Naive thymus-derived CD4-positive, alpha-beta T cell (primary cell): ENCODE measurements at places on chromosomes 2 and 18.

- H3K4me3 ChIP-seq = no peak overlapping the region
These were observed 222.7 kb upstream of the ITGA4 start for GRCh38 chr2:181234487-181234891.

GRCh38 chr2:68098291-68098797, 35.5 kb upstream of the C1D start:
- no peak overlapping the region for H3K4me3 ChIP-seq
- no peaks in the 10 kb centered on the region for H3K36me3 ChIP-seq
- H3K4me1 ChIP-seq = no peaks in the 10 kb centered on the region
- DNase-seq = no peak

DNA sequence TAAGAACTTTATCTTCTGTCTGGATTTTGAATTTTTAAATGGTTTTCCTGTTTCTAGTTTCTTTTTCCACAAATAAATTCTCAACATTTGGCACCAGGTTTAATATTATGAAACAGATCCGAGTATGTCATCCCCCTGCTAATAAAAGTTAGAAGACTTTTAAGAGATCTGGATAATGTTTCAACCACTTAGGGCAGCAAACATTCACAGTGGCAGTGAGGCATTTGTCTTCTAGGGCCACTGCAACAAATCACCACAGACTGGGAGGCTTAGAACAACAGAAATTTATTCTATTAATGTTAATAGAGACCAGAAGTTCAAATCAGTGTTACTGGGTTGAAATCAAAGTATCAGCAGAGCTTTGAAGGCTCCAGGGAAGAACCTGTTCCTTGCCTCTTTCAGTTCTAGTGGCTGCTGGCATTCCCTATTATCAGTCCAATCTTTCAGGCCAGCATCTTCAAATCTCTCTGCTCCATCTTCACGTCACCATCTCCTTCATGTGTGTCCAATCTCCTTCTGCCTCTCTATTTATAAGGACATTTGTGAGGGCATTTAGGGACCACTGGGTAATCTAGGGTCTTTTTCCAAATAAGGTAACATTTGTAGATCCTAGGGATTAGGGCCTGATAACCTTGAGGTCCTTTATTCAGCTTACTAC, 23.4 kb downstream of the ACSL3 start:
- H3K4me1 ChIP-seq = no peaks in the 10 kb centered on the region
- no peaks in the 10 kb centered on the region for H3K36me3 ChIP-seq
- H3K27me3 ChIP-seq = no peaks in the 10 kb centered on the region
- no peak for DNase-seq

- DNase-seq = no peak
- no peaks in the 10 kb centered on the region for H3K36me3 ChIP-seq
- H3K27ac ChIP-seq = no peak overlapping the region
These were observed 146.6 kb upstream of the OTOS start for GRCh38 chr2:240287011-240287410.

GRCh38 chr2:19731037-19731436, 170.7 kb downstream of the TTC32 start:
- H3K4me1 ChIP-seq = no peaks in the 10 kb centered on the region
- DNase-seq = no peak
- H3K4me3 ChIP-seq = no peak overlapping the region
- H3K36me3 ChIP-seq = no peaks in the 10 kb centered on the region

DNA sequence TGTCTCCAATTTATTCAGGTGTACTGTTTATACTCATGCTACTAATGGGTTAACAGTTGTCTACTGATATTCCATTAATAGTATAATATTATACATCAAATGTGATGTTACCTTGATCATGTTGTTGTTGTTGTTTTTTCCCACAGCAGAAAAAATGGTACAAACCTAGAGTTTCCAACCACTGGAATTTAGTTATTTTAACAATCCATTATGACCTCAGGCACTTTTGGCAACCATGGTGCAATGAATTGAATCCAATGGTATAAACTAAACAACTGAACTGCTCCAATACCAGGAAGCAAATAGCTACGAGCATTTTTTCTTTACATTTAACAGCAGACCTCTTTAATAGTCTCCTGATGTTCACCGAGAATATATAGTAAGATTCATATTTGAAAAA, 31.0 kb upstream of the C2orf66 start:
- H3K36me3 ChIP-seq = no peaks in the 10 kb centered on the region
- H3K4me1 ChIP-seq = no peaks in the 10 kb centered on the region

GRCh38 chr2:234996941-234997270, 45.1 kb downstream of the SH3BP4 start:
- H3K4me3 ChIP-seq = no peak overlapping the region
- H3K27ac ChIP-seq = no peak overlapping the region
- no peaks in the 10 kb centered on the region for H3K36me3 ChIP-seq
- H3K27me3 ChIP-seq = no peaks in the 10 kb centered on the region
- no peaks in the 10 kb centered on the region for H3K4me1 ChIP-seq
- no peak for DNase-seq

DNA sequence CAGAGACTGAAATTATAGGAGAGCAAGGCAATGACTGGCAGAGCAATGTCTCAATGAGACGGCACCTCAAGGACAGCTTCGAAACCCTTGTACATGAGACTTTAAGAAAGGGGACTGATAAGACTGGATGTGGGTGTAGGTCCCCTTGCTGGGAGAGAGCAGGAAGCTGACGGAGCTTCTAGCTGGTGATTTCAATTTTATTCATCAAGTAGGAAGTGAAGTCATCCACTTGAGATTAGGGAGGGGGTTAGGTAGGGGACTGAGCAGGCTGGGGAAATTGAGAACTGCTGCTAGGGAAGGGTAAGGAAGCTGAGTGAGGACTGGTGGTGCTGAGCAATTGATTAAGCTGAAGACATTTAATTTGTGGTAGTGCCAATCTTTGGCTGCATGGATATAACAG, 99.5 kb upstream of the ITGB6 start:
- no peak for DNase-seq
- H3K27me3 ChIP-seq = no peaks in the 10 kb centered on the region
- peaks cover 5% of the 10 kb centered on the region for H3K36me3 ChIP-seq
- H3K4me3 ChIP-seq = no peak overlapping the region
- peaks cover 32% of the 10 kb centered on the region for H3K4me1 ChIP-seq
- H3K27ac ChIP-seq = no peak overlapping the region

GRCh38 chr18:63585988-63586387, 1.2 kb upstream of the SERPINB13 start:
- no peaks in the 10 kb centered on the region for H3K4me1 ChIP-seq
- H3K27me3 ChIP-seq = no peaks in the 10 kb centered on the region
- H3K36me3 ChIP-seq = no peaks in the 10 kb centered on the region
- H3K27ac ChIP-seq = no peak overlapping the region

DNA sequence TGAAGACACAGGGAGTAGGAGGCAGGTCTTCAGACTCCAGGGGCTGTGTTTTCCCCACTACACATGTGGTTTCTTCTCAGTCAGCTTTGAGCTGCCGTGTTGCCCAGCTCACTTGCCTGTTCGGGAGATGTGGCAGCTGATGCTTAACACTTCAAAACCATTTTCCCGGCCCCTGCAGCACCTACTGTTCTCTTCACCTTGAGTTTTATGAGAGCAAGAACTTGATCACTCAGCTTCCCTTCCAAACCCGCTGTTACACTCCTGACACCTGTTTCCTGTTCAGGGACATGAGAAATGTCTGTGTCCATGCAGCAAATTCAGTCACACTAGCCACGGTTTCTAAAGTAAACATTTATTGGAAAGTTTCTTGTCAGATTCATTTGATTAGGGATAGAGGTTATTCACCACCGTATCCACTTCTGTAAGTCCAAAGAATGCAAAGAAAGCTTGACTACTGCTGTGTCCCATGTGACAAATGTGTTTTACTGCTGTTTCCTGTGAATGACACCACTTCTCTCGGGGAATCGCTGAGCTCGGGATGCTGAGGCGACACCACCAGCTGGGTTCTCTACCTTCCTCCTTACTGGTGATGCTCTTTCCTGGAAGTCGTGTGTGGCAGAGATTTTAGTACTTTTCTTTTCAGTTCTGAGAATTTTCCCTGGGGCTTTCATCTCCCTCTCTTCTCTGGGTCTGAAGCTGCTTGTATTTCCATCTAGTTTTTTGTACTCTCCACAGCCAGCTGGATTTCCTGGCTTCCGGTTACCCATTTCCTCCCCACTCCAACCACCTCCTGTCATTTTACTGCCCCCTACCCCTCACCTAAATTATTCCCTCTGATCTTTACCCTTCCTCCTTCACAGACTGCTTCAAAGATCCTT, 91.7 kb downstream of the KLF7 start:
- no peak overlapping the region for H3K27ac ChIP-seq
- no peaks in the 10 kb centered on the region for H3K36me3 ChIP-seq
- H3K4me3 ChIP-seq = no peak overlapping the region
- H3K4me1 ChIP-seq = peaks cover 11% of the 10 kb centered on the region
- no peak for DNase-seq
- no peaks in the 10 kb centered on the region for H3K27me3 ChIP-seq

DNA sequence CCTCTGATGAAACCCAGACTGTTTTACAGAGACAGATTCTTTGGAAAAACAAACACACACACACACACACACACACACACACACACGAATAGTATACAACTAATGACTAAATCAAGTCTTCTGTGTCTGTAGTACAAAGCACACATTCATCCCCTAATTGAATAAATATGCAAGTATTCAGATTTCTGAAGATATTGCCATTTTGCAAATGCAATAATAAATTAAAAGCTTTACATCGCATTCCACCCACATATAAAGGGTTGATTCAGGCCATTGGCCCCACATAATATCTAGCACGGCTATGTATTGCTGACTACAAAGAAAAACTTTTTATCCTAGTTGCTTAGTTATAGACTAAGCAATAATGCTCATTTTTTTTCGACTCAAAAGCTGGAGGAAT, 86.2 kb downstream of the PAX3 start:
- no peaks in the 10 kb centered on the region for H3K36me3 ChIP-seq
- no peak overlapping the region for H3K27ac ChIP-seq
- H3K4me1 ChIP-seq = no peaks in the 10 kb centered on the region
- DNase-seq = no peak
- H3K4me3 ChIP-seq = no peak overlapping the region

- H3K4me3 ChIP-seq = no peak overlapping the region
- H3K27ac ChIP-seq = no peak overlapping the region
- H3K4me1 ChIP-seq = no peaks in the 10 kb centered on the region
- no peaks in the 10 kb centered on the region for H3K36me3 ChIP-seq
These were observed 95.3 kb upstream of the RGPD4 start for GRCh38 chr2:107731435-107731834.

- H3K4me3 ChIP-seq = no peak overlapping the region
- no peak overlapping the region for H3K27ac ChIP-seq
- H3K36me3 ChIP-seq = no peaks in the 10 kb centered on the region
- no peak for DNase-seq
- H3K27me3 ChIP-seq = no peaks in the 10 kb centered on the region
These were observed 15.3 kb downstream of the STON1 start for GRCh38 chr2:48545244-48545643.

GRCh38 chr2:149068225-149068995, 29.9 kb downstream of the LYPD6B start:
- no peak for DNase-seq
- H3K27me3 ChIP-seq = no peaks in the 10 kb centered on the region
- no peak overlapping the region for H3K4me3 ChIP-seq
- no peaks in the 10 kb centered on the region for H3K36me3 ChIP-seq

GRCh38 chr18:27954226-27954625, 222.7 kb downstream of the CDH2 start:
- no peak overlapping the region for H3K4me3 ChIP-seq
- H3K27ac ChIP-seq = no peak overlapping the region
- no peaks in the 10 kb centered on the region for H3K4me1 ChIP-seq
- no peak for DNase-seq
- no peaks in the 10 kb centered on the region for H3K36me3 ChIP-seq

GRCh38 chr2:71891719-71892422, 255.8 kb downstream of the CYP26B1 start:
- no peaks in the 10 kb centered on the region for H3K4me1 ChIP-seq
- H3K36me3 ChIP-seq = no peaks in the 10 kb centered on the region
- no peak for DNase-seq
- no peak overlapping the region for H3K27ac ChIP-seq
- no peak overlapping the region for H3K4me3 ChIP-seq

DNA sequence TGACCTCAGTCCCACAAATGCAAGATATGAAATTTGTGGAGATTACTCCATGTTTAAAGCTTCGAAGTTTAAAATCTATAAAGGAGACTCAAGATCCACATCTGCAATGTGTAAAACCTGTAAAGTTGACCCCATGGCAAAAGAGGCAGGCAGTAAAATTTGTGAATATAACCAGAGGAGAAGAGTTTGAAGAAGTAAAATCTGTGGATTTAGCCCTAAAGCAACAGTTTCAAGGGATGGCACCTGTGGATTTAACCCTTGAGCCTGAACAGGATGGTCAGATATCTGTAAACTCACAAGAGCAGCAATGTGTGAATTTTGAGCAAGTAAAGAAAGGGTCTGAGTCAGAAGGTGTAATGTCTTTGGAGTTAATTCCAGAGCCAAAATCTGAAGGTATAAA, 11.2 kb upstream of the ZNF512 start:
- H3K27ac ChIP-seq = no peak overlapping the region
- no peaks in the 10 kb centered on the region for H3K27me3 ChIP-seq
- no peaks in the 10 kb centered on the region for H3K36me3 ChIP-seq
- no peak for DNase-seq
- no peak overlapping the region for H3K4me3 ChIP-seq

DNA sequence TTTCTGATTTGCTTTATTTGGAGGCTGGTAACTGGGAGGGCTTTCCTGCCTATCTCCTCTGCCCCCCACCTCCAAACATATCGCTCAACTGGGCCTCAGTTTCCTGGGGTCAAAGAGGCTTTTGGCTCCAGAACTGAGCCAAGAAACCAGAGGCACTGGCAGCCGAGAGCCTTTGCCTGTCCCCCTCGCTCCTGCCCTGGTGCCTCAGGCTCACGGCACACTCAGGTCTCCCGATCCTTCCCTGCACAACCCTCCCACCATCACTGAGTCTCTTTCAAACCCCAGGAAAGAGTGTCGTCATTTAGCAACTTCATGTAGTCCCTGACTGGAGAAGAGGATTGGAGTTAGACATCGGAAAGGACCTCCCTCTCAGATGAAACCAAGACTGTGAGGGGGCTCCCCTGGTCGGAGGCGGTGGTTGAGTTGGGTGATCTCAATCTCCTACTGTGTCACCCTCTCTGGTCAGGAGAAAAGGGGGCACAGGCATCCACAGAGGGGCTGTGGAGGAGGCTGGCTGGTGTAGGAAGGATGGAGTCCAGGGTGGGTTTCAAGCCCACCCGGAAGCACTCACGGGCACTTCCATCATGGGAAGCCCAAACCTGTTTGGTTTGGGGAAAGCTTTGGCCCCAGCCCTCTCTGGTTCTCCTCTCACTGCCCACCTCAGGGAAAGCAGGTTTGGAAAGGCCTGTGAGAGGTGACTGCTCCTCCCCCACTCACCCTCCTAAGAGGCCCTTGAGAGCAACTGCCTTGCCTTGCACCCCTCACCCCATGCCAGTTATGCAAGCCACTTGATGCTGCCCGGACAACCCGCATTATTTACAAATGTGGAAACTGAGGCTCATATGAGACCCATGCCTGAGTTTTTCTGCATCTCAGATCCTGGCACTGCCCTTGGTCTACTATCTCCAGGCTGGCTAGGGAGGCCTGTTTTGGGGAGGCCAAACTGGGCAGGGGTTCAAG, 62.3 kb downstream of the TNS1 start:
- no peak overlapping the region for H3K4me3 ChIP-seq
- no peak overlapping the region for H3K27ac ChIP-seq
- H3K36me3 ChIP-seq = no peaks in the 10 kb centered on the region
- H3K4me1 ChIP-seq = no peaks in the 10 kb centered on the region
- no peak for DNase-seq
